ENCODE measurements at places on chromosomes 16 and 17. TPM values are rescaled to one million over a fixed set of nuclear protein-coding genes. Genes with fewer than 3 reads are reported as not detected.

GRCh38 chr17:72724267-72724666 is 368.2 kb downstream of the SLC39A11 start:
- DNase-seq: no peak

DNA sequence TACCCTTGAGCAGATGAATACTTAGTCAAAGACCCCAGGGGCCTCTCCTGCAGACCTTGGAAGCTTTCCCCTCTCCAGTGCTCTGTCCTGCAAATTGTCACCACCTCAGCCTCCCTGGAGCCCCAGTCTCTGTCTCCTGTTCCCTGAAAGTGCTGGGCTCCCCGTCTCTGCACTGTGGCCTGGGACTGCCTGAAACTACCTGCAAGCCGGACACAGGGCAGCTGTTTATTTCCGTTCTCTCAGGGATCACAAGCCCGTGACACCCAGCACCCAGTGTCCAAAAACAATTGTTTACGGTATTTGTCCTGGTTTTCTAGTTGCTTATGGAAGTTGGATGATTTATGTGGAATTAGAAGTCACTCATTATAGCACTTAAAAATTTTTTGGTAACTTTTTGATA is 81.6 kb upstream of the CHMP6 start:
- no peak for DNase-seq

- no peak for DNase-seq
Observed at GRCh38 chr16:66916518-66916917, 2.2 kb downstream of the CDH16 start.

GRCh38 chr17:30557916-30558685 is 80.9 kb downstream of the GOSR1 start:
- no peak for DNase-seq

- DNase-seq: no peak
Observed at GRCh38 chr17:48973806-48974205, 5.4 kb upstream of the GIP start.

- DNase-seq: no peak
Observed at GRCh38 chr16:74738113-74738541, 36.5 kb downstream of the FA2H start.

- no peak for DNase-seq
Observed at GRCh38 chr16:4257646-4258556, 14.9 kb downstream of the TFAP4 start.

DNA sequence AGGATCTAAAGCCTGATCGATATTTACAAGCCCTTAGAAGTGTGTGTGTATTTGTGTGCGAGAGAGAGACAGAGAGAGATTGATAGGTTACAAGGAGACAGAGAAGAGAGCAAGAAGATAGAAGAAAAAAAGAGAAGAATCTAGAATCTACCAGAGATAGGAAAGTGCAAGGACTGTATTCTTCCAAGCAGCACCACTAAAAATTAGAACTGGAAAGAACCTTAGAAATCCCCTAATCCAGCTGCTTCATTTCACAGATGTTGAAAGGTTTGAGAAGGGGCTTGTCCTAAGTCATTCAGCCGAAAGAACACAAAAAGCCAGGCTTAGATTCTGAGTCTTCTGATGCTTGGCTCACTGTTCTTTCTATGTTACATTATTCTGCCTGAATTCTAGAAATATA is 92.2 kb downstream of the HS3ST3A1 start:
- DNase-seq: no peak

DNA sequence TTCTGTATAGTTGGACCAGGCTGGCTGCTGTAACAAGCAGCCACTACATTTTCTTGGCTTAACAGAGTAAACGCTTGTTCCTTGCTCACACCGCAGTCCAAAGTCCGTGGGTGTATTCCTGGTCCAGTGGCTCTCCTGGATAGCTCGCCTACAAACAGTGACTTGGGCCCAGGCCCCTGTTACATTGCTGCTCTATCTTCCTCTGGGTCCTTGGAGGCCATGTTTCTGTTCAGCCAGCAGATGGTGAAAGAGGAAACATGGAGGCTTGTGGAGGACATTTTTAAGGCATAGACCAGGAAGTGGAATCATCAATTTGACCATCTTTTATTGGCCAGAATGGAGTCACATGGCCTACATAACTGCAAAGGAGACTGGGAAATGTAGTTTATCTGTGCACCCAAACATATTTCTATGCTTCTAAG is 55.1 kb downstream of the ATP2C2 start:
- no peak for DNase-seq

DNA sequence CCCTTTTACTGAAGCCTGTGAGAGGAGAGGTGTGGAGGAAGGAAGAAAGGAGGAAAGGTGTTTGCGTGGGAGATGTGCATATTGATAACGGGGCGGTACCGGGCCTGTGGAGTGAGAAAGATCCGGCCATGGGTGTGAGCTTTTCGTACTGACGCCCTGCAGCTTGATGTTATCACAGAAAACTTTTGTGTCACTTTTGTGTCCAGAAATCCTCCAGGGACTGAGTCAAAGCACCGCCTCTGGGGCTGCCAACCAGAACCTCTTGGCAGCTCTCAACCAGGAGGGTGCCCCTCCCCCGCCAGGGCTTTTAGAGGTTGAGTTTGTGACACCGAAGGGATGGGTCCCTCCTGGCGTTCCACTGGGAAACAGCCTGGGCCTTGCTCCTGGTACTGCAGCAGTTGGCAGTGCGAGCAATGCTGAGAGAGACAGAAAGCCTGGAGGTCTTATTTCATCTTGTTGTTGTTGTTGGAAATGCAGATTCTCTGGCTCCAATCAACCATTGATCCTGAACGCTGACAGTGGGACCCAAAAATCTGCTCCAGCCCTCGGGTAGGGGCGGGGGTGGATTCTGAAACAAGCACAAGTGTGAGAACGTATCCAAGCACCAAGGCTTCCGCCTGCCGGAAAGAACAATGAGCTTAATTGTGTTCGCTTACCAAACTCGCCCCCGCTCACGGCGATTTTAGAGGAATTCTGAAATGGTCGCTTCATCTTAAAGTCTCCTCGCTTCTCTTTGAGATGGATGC is 65.0 kb downstream of the CRISPLD2 start:
- DNase-seq: no peak

DNA sequence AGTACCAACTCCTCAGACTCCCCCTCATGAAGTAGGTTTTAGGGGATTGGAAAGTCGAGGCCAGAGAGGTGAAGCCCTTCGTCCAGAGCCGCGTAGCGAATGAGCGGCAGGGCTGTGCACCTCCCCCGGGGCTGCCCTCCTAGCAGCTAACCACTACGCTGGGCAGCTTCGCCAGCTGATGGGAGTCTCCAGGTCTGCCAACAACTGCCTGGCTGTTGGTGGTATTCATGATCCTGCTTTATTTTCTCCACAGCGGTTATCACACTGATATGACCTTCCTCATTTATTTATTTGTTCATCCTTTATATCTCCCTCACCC is 773 bp upstream of the NETO2 start:
- DNase-seq: no peak

- DNase-seq: no peak
Observed at GRCh38 chr16:11400076-11400475, 54.8 kb downstream of the RMI2 start.

- DNase-seq: no peak
Observed at GRCh38 chr16:19365486-19365885, 52.2 kb upstream of the TMC5 start.

- no peak for DNase-seq
Observed at GRCh38 chr17:882827-883585, 96.6 kb downstream of the NXN start.

DNA sequence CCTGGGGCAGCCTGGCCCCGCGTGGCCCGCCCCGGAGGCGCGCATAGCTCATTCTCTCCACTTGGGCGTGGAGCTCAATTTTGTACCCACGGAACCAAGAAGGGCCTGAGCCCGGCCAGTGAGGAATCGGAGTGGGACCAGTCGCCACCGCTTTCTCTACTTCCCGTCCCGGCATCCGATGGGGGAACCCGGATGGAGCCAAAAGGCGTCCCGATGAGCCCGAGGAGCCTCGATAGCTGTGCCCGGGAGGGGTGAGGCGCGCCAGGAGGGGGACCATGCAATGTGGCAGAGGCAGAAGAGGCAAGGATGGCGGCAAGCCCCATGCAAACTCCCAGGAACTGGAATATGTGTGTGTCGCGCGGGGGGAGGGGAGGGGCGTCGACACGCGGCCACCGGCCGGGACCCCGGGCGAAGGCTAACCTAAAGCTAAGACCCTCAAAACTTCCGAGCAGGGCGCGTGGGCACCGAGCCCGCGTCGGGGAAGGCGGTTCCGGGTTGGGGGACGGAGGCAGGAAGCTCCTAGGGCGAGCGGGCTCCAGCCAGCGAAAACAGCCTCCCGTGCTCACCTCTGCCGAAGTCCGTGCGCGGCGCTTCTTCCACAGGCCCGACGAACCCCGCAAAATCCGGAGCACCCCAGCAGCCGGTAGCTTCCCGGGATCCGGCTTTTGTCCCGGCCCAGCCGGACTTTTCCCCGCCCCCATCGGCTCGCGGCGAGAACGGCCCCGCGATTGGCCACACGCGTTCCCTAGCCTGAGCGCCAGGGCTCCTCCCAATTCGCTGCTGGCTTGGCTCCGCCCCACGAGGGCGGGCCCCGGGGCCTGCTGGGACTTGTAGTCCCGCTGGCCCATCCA is at the start of gene ACLY:
Gene ACLY, minus strand, starts transcription at position 638 of the 851 bp plus-strand sequence. CDS start 5,078 bp downstream, outside the sequence.
- DNase-seq: peak; percentile 67

DNA sequence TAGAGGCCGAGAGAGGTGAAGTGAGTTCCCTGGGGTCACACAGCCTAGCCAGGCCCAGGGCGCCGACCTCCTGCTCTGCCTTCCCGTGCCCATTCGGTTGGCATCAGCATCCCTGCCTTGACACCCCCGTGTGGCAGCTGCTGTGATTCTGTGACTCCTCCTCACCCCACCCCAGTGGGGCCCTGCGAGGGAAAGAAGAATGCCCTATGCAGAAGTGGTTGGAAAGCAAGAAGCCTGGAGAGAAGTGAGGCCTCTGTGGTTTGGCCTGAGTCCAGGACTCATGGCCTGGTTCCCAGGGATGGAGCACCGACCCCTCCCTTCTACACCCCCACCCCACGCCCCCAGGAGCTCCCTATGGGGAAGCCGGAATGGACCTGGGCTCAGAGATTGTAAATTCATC is 296.2 kb downstream of the SEC14L1 start:
- no peak for DNase-seq

GRCh38 chr16:1460602-1461138 is 14.2 kb downstream of the CLCN7 start:
- DNase-seq: no peak

DNA sequence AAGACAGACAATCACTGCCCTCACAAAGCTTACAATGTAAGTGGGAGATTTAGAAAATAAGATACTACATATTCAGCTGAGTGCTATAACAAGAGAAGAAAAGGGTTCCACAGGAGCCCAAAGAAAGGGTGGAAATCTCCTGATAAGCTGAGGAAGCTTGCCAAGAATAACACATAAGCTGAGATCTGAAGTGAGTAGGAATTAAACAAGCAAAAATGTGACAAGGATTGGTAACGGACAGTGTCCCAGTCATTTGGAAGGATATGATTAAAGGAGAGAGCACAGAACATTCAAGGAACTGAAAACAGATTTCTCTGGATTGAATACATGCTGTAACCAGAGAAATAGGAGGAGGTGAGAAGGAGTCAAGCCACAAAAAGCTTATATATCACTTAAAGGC is 13.0 kb downstream of the CDYL2 start:
- no peak for DNase-seq

GRCh38 chr16:62829607-62830006 is 793.4 kb upstream of the CDH8 start:
- DNase-seq: no peak

DNA sequence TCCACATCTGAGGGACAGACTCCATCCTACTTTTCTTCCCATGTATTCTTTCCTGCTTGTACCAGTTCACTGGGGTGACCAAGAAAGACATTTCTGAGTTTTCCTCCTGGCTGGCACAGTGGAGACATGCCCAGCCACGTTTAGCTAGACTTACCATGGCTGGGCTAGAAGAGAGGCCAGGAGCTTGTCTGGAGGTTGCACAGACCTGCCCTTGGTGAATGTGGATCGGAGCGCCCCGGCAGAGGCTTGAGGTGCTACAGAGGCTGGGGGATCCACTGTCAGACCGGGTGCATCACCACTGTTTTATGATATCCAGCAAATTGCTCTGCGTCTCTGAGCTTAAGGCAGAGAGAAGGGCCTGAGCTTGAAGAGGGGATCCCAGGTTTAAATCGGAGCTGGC is 3.5 kb downstream of the IL4R start:
- no peak for DNase-seq

DNA sequence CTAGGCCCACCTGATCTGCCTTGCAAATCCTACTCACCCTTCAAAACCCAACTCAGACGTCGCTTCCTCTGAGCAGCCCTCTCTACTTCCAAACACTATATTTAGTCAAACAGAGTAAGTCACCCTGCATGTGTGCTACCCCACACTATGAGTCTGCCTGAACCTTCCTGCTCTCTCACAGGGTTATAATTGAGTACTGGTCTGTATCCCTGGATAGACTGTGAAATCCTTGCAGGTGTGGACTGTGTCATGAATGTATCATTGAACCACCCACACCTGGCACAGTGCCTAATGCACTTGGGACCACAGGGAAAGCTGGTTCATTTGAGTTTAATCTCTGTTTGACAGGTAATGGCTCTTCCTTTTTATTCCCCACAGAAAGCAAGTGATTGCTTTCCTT is 3.4 kb downstream of the FBXO39 start:
- DNase-seq: no peak

DNA sequence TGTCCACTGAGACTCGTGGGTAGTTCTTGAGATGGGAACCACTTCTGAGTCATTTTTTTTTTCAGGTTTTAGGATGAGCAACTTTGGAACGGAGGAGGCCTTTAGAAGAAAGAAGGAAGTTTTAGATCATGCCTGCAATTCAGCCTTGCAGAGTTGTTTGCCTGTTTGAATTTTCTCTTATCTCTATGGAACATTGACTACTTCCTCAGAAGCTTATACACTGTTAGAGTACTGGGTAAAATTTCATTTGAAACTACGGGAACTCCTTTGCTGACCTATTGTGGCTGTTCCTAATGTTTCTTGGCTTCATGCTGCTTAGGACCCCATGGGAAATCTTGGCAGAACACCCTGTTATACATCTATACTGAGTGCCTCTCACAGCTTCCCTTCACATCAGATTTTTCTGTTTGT is 70.8 kb downstream of the MAP2K6 start:
- DNase-seq: no peak

DNA sequence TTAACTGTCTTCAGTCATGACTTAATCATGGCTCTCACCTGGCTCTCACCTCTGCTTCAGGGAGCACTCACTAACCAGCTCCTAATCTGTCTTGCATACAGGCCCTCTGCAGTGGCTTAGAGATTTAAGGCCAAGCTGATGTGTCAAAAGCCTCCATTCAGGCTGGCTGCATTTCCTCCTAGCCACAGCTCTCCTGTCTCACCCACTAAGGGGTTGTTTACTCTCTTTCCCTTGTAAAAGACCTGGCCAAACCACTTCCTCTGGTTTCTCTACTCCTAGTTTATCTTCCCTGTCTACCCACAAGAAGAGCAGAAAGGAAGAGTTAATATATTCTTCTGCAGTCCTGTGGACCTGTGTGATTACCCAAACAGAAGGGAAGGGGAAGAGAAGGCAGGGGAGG is 9.3 kb upstream of the ASIC2 start:
- DNase-seq: no peak

Gene MYH1
- polyA plus RNA-seq: not detected

Gene KRT40
- polyA plus RNA-seq: not detected

Gene FOXC2
- polyA plus RNA-seq: 0.63 TPM

Gene CHST4
- not detected for polyA plus RNA-seq

Gene IKZF3
- not detected for polyA plus RNA-seq

Gene RAP1GAP2
- polyA plus RNA-seq: 4.8 TPM
